ENCODE measurements at places on chromosomes 2 and 18.

DNA sequence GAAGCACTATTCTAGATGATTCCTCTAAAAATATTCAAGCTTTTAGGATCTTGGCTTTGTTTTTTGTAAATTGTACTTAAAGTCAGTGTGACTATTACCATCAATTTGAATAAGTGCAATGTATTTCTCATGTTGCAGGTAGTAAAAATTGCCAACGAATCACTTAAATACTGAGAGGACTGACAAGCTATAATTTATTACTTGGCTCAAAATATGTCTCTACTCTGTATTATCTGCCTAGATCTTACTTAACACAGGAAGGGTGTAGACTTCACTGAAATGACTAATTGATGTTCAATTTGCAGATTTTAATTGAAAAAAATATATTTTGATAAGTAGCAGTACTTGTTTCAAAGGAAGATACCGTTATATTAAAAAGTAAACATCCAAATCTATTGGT lies 202.3 kb downstream of the SLC8A1 start:
- no peak for DNase-seq

DNA sequence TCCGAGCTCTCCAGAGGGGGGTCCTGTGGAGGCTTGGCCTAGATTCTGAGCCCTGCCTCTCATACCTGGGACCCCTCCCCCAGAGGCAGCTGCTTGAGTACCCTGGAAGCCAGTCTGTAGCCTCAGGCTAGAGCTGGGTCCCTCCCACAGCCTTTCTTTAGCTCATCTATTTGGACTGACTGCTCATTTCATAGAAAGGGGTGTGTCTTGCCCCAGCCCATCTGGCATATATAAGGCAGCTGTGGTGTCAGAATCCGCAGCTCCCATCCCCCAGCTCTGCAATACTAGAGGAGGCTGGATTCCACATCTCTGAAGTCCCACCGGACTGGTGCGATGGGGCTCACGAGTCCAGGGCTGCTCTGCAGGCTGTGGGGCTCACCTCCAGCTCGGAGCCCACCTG lies 26.1 kb downstream of the MPHOSPH10 start:
- DNase-seq = peak; percentile 85

- DNase-seq = no peak
These were observed 177.4 kb downstream of the TWIST2 start for GRCh38 chr2:239025096-239025801.

DNA sequence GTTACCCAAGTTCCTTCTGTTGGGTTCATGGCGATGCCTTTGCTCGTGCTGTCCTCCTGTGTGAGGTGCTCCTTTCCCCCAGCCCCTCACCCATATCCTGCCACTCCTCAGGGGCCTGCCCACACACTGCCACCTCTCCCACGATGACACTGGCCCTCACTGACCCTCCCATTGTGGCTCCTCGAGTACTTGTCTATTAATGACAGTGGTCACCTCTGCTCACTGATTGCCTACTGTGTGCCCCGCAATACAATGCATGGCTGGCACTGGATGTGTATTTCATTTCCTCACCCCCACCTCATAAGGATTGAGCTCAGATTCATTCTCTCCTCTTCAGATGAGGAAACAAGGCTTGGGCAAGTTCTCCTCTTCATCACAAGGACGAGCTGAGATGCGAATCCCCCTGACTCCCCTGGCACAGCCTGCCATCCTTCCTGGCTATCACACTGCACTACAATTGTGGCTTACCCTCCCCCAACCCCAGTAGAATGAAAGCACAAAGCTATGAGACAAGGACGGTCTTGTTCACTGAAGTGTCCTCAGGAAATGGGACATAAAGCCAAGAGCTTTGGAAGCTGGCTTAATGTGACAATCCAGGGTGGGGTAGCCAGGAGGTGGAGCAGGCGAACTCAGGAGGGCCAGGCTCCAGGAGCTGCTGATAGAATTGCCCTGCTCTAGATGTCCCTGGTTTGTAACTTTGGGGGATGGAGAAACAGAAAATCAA lies 93.9 kb upstream of the RAB12 start:
- DNase-seq = no peak

- DNase-seq = no peak
These were observed 45.8 kb downstream of the LAMA3 start for GRCh38 chr18:23735021-23735464.

- DNase-seq = no peak
These were observed 1.3 kb downstream of the SIX2 start for GRCh38 chr2:45007961-45008295.

DNA sequence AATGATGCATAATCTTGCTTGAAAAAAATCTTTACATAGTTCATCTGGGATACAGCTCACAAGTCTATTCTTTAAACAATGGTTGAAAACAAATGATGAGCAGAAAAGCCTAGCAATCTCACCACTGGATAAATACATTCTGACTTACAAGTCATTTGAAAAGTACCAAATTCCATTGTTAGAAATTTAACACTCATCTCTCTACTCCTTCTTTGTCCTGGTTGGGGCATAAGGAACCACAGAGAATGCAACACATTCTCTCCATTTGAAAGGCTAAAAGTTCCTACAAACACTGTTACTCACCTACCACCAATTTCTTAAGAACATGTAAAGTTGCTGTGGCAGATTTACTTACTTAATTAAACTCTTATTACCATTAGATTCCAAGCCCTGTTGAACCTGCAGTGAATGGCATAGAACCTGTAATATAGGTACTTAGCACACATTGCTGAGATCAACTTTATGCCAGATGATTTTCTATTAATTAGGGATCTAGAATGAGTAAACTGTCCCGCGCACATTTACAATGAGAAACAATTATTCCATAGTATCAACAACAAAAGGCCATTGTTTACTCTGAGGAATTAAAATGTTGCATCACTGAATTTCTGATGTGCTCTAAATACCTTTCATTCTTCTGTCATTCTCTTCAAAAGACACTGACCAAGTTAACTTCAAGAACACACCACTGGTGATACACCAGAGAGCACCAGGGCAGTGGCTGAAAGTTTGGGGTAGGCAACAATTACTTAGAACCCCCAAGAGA lies 69.6 kb downstream of the CABYR start:
- no peak for DNase-seq

DNA sequence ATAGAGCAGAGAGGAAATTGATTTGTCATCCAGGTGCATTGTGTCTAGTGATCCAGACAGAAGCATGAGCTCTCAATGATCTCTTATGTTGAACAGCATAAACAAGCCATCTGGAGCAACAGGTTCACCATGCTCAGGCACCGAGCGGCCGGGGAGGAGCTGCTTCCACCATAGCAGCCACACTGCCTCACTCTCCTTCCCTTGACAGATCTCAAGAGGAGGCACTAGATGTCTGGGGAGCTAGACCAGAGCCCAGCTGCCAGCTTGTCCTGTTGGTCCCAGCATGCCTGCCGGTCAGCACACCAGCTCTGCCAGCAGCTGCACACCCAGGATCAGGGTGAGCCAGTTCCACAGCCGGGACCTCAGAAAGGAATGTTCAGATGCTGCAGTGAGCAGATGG lies 17.5 kb upstream of the LONRF2 start:
- DNase-seq = no peak

GRCh38 chr2:123953846-123954245 lies 71.2 kb upstream of the CNTNAP5 start:
- DNase-seq = no peak

DNA sequence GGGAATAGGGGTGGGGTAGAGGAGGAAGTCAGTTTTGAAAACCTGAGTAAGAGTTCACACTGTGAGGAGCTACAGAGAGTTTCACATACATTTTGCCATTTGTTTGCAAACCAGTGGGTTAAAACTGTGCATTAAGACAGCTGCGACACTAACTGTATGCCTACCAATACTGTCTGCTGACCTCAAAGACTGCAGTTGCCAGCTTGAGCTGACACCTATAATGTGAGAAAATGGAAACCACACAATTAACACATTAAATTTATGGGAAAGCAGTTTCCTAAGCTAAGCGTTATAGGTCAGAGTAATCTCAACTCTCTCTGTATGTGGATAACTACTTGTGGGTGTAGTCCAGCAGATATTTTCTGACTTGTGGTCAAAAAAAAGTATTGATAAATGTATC lies 756.6 kb upstream of the GCFC2 start:
- no peak for DNase-seq

GRCh38 chr2:8436585-8436984 lies 245.3 kb upstream of the ID2 start:
- no peak for DNase-seq

- DNase-seq = no peak
These were observed 107.0 kb downstream of the ACTR3 start for GRCh38 chr2:113996671-113997594.

DNA sequence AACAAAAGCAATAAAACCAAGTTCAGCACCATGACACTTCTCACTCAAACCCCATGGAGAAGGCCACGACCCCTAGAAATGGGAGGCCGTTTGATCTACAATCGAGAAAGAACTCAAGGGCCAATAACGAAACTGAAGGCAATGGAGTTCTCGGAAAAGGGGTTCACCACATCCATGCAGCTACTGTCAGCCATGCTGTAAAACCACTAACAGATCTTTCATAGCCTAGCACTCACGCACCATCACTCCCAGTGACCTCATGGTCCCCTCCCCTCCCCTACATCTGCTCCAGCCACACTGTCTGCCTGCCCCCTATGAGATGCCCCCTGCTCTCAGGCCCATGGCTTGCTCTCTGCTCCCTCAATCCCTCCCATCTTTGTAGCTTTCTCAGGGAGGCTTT lies 135.3 kb downstream of the TMEM163 start:
- no peak for DNase-seq

DNA sequence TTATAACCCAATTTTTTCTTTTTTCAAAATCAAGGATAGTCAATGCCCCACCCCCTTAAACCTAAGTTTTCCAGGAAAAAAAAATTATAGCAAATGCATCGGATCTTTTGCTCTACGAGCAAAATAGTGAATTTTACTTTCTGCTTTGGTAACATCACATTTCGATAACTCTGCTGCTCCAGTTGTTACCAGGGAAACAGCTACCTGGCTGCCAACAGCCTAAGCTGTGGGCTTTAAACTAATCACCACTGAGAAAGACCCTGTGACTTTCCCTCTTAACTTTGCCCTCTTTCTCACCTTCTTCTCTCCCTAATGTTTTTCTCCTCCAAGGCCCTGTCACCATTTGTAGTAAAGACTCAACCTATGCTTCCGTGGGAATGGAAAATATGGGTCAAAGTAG lies 145.5 kb downstream of the ABCA12 start:
- DNase-seq = no peak

GRCh38 chr2:68245672-68246071 lies 6.7 kb downstream of the PPP3R1 start:
- DNase-seq = no peak

- no peak for DNase-seq
These were observed 11.2 kb downstream of the SCG2 start for GRCh38 chr2:223590964-223591363.

DNA sequence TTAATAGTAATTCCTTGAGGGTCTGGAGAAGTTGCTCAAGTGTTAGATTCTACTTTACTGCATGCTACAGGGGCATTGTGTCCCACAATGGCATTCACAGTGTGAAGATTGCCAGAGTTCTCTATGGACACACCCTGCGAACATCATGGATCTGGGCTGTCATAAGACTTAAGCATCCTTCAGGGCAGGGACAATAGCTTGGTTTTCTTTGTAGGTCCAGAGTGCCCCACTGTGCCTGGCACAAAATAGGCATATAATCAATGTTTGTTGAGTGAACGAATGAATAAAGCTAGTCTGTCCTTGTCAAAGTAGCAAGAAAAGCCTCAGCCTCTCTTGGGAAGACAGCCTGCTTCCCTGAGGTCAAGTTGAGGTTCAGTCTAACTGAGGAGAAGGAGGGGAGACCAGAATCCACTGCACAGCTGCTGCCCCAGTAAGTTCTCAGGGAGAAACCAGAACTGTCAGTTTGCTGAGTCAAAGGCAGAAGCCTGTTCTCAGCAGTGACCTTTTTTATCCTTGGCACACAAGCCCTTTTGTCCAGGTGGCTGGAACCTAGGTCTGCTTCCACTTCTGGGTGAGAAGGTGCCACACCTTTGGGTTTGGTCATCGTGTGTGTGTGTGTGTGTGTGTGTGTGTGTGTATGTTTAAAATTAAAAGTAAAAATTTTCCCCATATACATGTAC lies 15.0 kb downstream of the INPP4A start:
- no peak for DNase-seq

GRCh38 chr2:206616151-206616550 lies 26.1 kb upstream of the FAM237A start:
- DNase-seq = no peak

DNA sequence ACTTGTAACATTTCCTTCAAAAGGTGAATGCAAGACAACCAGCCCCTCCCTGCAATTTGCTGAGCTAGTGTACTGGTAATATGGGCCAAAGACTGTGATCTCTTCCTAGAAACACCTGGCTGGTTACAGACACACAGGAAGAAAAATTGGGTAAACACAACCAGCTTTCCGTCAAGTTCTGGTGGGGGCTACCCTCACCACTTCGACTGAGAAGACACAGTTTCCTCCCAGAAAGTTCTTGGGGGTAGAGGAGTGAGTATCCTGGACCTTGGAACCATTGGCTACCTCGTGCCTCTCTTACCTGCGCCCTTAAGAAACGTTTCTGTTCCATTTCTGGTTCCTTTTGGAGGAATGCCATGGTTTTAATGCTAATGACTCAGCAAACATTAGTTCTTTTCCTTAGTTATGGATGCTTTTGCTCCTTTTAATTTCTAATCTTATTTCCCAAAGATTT lies 120.9 kb upstream of the DLX2 start:
- DNase-seq = no peak

DNA sequence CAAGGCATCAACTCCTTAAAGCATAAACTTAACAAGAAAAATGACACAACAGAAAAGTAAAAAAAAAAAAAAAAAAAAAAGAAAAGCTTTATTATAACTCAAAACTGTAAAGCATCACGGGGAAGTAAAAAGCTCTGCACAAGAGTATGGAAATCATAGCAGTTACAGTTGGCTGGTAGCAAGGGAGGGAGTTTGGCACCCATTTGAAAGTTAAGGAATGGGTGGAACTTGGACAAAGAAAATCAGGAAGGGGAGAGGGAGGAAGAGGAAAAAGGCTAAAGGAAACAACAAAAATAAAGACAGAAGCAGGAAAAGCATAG lies 8.6 kb downstream of the KLF7 start:
- no peak for DNase-seq

- no peak for DNase-seq
These were observed 64.6 kb upstream of the TEX51 start for GRCh38 chr2:126834006-126834659.

- no peak for DNase-seq
These were observed 67.1 kb downstream of the ABCG8 start for GRCh38 chr2:43905871-43906270.

All from DMS 273 treated with DMSO at 0.1 percent for 48 hours (cell line).